ENCODE measurements at places on chromosomes 7 and 10. TPM values are rescaled to one million over a fixed set of nuclear protein-coding genes. Genes with fewer than 3 reads are reported as not detected.

Gene CDK14
- 35.8 TPM for total RNA-seq

Gene OR6V1
- total RNA-seq = not detected

Gene GHRHR
- total RNA-seq = not detected

Gene OPN4
- not detected for total RNA-seq

Gene SMURF1
- 33.0 TPM for total RNA-seq

Gene ZNF488
- total RNA-seq = not detected

Gene EVX1
- total RNA-seq = not detected

Gene DNAH11
- 0.92 TPM for total RNA-seq

Gene PIK3AP1
- not detected for total RNA-seq

Gene LRMDA
- total RNA-seq = 1.0 TPM

Gene SPDYE5
- total RNA-seq = not detected

Gene PPP1R9A
- 0.78 TPM for total RNA-seq

Gene MRC1
- under 0.01 TPM for total RNA-seq

Gene NAMPT
- 252 TPM for total RNA-seq

Gene IGFBP1
- total RNA-seq = 10.2 TPM

Gene GIMAP4
- 0.33 TPM for total RNA-seq

Gene NRP1
- total RNA-seq = 335 TPM

Gene IQUB
- 0.85 TPM for total RNA-seq

Gene C10orf95
- not detected for total RNA-seq

Gene C10orf53
- not detected for total RNA-seq

Gene JMJD1C
- 66.0 TPM for total RNA-seq

Gene CPA2
- not detected for total RNA-seq

Gene BRI3
- 180 TPM for total RNA-seq

Gene ZNF853
- 0.99 TPM for total RNA-seq

Gene GPER1
- 3.2 TPM for total RNA-seq

Gene CHST12
- 13.1 TPM for total RNA-seq

Gene SPDYE8
- total RNA-seq = not detected

Gene GNG11
- total RNA-seq = 8.5 TPM

Gene LUC7L2
- 43.5 TPM for total RNA-seq

Gene ENTPD7
- total RNA-seq = 25.9 TPM

Gene NRG3
- total RNA-seq = not detected

Gene SLC13A1
- total RNA-seq = not detected

Gene PLXNA4
- total RNA-seq = 29.5 TPM

Gene RTKN2
- total RNA-seq = 3.3 TPM

Data from smooth muscle cell of the pulmonary artery (primary cell).